ENCODE measurements at places on chromosomes 12 and 14.

- DNase-seq: no peak
Observed at GRCh38 chr12:103468837-103469236, 26.9 kb downstream of the C12orf42 start.

- DNase-seq: peak; percentile 35
Observed at GRCh38 chr12:4908684-4909409, 858 bp upstream of the KCNA1 start.

GRCh38 chr14:36129181-36129580, 47.3 kb downstream of the PTCSC3 start:
- no peak for DNase-seq

- DNase-seq: no peak
Observed at GRCh38 chr14:63857466-63858030, 4.7 kb downstream of the SYNE2 start.

DNA sequence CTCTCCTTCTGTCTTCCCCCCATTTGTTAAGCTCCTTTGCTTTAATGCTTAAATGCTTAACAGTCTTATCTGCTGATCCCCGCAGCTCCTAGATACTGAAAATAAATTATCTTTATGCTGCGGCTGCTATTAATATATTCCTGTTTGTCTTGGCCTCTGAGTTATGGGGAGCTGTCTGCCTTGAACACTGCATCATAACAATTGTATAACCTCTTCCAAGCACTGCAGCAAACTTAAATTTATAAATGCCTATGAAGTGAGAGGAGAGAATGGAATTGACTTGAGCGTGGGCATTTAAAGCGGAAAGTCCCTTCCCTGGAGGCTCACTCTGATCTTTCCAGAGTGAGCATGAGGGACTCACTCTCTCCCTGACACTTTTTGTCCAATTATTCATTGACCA, 23.1 kb upstream of the DCP1B start:
- no peak for DNase-seq

- DNase-seq: no peak
Observed at GRCh38 chr14:105467249-105467941, 7.2 kb upstream of the CRIP2 start.

- DNase-seq: no peak
Observed at GRCh38 chr14:53186532-53186931, 33.4 kb upstream of the DDHD1 start.

DNA sequence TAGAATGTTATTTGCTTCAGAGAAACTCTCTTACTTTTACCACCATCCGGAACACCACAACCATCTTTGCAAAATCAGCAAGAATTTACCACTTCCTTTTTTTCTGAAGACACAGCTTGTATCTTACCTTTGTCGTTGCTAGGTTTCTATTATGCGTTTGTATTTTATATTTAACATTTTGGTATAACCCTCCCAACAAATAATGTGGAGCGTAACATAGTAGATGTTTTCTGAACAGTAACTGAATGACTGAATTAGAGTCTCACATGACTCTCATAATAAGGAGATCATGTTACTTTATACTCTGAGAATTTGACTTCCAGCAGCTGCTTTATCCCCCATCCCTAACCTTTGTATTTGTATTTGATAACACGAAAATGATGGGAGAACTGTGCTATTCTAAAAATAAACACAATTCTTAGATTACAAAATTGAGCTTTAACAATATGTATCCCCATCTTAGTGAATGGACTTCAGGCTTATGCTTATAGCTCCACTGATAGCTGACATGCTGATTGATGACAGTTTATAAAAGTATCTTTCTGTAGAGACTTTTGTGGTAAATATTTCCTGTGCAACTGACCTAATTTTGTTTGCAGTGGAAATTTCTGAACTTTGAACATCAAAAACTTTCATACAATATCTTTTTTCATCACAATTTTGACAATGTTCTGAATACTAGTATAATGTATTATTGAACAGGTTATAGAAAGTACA, 7.9 kb upstream of the KLRB1 start:
- no peak for DNase-seq

GRCh38 chr12:54579696-54580333, 8.6 kb downstream of the PPP1R1A start:
- DNase-seq: no peak

- no peak for DNase-seq
Observed at GRCh38 chr12:50112456-50113218, 601 bp downstream of the COX14 start.

DNA sequence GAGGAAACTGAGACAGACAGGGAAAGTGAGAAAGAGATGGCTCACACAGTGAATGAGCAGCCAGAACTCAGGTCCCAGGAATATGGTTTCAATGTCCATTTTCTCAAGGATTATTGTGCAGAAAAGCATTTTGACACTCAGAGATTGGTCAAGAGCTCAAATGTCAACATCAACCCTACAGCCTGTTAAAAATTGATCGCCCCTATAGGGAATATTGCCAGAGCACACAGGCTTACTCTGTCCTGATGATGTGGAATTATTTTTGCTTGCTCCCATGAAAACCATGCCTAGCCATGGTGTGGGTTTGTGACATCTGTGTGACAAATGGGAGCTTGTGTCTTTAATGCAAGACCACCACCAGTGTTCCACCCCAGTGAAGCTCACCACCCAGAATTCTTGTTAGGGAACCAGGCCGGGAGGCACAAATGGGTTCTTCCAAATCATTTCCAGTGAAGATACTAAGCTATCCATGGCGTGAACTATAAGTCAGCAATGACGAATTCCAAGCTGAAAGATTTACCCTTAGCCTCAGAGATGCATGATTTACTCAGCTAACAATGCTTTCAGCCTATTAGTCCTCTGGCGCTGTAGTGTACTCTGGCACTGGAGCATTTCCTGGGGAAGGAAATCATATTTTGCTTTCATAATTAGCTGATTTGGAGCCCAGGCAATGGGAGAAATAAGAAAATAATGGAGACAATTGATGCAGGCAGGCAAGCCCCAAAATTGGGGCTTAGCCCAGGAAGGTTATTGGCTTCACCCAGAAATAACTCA, 1188.2 kb upstream of the TMEM132C start:
- DNase-seq: no peak

- DNase-seq: no peak
Observed at GRCh38 chr12:32567296-32567674, 111.8 kb upstream of the DNM1L start.

DNA sequence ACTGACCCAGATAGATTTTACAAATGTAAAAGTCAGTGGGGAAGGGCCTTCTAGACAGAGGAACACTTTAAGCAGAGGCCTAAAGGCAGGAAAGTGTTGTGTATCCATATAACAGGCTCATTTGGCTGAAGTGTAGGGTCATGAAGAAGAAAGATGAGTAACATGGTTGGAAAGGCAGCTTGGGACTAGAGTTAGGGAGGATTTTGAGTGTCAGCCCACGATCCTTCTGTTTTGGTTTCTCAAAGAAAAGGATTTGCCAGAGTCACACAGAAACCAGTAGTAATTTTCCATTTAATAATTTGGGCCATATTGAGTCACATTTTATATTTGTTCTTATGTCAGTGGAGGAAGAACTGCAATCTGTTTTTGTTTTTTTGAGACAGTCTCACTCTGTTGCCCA, 76.4 kb downstream of the ZC3H14 start:
- no peak for DNase-seq

DNA sequence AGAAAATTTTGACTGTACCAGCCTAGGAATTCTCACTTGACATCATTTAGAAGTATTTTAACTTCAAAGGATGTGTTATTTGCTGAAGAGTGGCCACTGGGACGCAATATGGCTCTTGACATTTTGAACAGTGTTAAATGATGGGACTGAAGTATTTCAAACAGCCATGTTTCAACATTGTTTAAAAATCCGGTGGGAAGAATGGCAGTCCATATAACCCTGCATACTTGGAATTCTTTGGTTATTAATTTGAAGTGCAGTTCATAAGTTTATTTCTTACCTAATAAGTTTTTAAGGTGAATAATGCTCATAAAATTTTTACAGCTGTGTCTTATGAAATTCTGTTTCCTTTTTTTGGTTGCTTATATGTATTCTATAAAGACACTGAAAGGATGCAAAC, 8.3 kb downstream of the TMTC2 start:
- DNase-seq: no peak

- no peak for DNase-seq
Observed at GRCh38 chr14:72512925-72513324, 381.0 kb downstream of the DPF3 start.

DNA sequence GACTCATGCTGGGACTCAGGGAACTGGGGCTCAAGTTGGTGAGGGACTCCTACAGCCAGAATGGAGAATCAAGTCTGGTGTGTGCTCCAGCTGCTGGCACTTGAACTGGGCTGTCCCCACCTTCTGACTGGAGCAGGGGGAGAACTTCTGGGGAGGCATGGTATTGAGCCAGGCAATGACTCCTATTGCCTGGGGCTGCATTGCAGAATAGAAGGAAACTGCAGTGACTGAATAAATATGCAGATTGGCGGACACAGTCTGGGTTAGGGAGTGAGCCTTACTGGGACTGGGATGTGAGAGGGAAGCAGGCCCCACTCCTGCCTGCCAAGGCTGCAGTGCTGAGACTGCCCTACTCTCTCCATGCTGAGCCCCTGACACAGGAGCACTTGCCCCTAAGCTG, 8.8 kb upstream of the ZNF268 start:
- DNase-seq: no peak

DNA sequence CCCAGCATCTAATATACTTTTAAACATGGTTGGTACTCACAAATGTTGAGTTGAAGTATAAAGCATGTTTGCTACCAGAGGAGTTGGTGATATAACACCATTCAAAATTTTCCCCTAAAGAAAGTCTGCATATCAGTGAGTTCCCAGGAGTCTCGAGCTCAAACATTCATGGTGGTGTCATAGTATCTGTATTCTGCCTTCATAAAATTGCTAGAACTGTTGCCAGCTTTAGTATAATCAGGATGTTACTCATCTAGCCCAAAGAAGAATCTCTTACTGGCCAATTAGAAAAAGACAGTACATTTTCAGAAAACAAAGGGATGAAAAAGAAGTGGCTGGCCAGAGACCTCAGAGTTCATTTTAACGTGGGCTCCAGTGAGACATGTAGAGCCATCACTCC, 374.7 kb downstream of the KCNH5 start:
- DNase-seq: no peak

DNA sequence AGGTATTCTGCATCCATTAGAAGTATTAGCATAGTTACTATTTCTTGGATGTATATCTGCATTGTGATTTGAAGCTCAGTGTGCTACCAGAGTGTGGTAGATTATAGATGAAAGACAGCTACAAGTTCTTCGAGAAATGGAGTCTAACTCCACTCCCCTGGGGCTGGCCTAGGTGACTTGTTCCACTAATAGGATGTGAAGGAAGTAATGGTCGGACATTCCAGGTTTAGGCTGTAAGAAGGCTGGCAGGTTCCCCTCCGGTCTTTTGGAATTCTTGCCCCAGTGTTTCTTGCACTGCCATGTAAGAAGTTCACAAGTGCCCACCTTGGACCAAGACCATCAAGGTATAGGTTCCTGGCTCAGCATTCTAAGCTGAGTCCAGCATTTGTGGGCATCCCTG, 236.4 kb downstream of the FLRT2 start:
- no peak for DNase-seq

GRCh38 chr14:22189881-22190280, 399.1 kb downstream of the DAD1 start:
- DNase-seq: no peak

DNA sequence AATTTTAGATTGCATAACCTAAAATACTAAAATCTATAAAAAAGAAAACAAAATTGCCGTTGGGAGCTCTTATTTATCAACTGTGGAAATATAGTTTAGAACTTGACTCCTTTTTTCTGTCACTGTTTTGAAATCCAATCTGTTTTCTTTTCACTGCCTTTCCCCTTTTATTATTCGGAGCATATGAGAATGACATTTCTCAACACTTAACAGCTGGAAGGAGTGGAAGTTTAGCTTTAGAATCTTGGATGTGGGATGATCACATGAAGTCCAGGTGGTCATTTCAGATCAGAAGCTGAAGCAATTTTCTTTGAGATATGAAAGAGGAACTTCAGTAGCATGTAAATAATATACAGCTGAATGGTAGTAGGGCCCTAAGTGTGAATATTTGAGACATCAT, 16.7 kb downstream of the TRHDE start:
- no peak for DNase-seq

GRCh38 chr12:75994069-75994740, 37.4 kb downstream of the PHLDA1 start:
- no peak for DNase-seq

DNA sequence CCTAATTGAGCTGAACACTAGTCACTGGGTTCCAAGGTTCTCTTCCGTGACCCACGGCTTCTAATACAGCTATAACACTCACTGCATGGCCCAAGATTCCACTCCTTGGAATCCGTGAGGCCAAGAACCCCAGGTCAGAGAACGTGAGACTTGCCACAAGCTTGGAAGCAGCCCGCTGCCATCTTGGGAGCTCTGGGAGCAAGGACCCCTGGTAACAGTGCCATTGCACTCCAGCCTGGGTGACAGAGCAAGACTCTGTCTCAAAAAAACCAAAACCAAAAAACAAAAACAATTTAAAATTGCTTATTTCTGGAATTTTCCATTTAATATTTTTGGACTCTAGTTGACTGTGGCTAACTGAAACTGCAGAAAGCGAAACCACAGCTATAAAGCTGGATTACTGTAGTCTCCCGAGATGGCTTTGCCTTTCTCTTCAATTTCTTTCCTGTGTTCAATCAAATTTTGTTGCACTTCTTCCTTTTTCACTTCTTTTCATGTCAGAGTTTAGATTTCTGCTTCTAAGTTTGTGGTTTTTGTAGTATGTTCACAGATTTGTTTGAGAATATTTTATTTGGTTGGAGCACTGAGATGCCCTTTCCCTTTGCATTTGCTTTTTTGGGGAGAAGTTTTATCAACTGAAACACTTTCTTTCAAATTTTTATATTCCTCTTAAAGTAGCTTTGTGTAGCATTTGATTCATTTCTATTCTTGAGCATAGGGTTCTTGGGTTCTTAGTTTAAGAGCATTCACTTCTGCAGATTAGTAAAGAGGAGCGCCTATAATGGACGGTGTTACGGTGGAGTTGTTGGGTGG, 44.6 kb downstream of the DDHD1 start:
- no peak for DNase-seq

GRCh38 chr14:71694591-71695530, 237.4 kb upstream of the RGS6 start:
- DNase-seq: no peak

- DNase-seq: no peak
Observed at GRCh38 chr12:65637774-65638173, 186.5 kb upstream of the HMGA2 start.

GRCh38 chr14:30573226-30573814, 14.4 kb downstream of the G2E3 start:
- no peak for DNase-seq

GRCh38 chr12:107847830-107848229, 73.3 kb downstream of the ASCL4 start:
- DNase-seq: no peak

DNA sequence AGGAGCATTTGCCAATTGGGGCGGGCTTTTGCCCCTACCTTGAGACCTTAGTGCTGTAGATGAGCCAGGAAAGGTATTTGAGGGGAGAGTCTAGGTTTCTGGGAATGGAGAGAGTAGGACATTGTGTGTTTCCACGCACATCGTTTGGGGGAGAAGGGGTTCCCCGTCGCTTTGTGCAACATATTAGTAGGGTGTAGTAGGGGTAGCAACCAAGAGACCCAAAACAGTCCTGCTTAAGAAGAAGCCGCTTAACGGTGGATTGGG, 694 bp upstream of the PTGES3 start:
- no peak for DNase-seq

All from NCI-H2081 treated with DMSO at 0.1 percent for 48 hours (cell line).